Left lung (tissue), 14 donors: ENCODE measurements at places on chromosomes 11 and 22. TPM values are rescaled to one million over a fixed set of nuclear protein-coding genes. Genes with fewer than 3 reads are reported as not detected.

DNA sequence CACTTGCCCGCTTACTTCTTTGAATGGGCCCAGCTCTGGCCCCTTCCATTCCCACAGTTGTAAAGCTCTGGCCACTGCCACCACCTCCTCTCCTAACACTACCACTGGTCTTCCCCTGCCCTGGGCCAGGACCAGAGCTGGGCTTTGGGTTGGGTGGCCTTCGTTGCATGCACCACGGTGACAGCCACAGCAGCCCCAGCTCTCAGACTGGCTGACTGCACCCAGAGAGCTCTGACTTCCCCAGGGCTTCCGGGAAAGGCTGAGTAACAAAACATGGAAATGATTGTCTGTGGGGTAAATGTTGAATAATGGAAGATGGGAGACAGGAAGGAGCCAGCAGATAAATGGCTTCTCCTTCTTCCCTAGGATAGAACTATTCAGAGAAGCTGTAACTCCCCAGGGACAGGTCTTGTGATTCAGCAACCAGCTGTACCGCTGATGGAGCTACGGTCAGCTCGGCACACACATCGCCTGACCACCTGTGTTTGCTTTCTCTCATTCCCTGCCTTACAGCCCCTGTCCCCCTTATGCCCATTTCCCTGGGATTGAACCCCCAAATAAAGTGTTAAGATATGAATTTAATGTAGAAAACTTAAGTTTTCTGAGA is 27.6 kb downstream of the SCN4B start:
- no peak for DNase-seq

GRCh38 chr11:70066136-70066520 is 12.0 kb upstream of the ANO1 start:
- no peak for DNase-seq

- peak; percentile 14 for DNase-seq
These were observed 30.7 kb downstream of the PARVG start for GRCh38 chr22:44211256-44211945.

GRCh38 chr11:26229257-26229656 is 102.7 kb upstream of the ANO3 start:
- DNase-seq = peak; percentile 38

GRCh38 chr11:1784761-1785650 is 21.3 kb upstream of the CTSD start:
- no peak for DNase-seq

DNA sequence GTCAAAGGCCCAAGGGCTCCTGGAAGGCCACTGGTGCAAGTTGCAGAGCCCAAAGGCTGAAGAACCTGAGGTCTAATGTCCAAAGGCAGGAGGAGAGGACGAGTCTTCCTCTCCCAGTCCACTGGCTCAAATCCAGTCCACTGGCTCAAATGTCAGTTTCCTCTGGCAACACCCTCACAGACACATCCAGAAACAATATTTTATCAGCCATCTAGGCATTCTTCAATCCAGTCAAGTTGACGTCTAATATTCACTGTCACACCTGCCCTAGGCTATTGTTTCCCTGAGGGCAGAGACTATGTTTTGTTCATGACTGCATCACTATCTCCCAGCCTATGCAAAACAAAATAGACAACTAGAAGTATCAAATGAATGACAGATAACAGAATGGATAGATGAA is 148.1 kb downstream of the SPON1 start:
- DNase-seq = no peak

GRCh38 chr11:93906486-93906885 is 56.1 kb upstream of the VSTM5 start:
- no peak for DNase-seq

GRCh38 chr11:69698362-69698761 is 5.5 kb downstream of the FGF19 start:
- no peak for DNase-seq

GRCh38 chr11:57584341-57584740 is 13.1 kb upstream of the SERPING1 start:
- no peak for DNase-seq

GRCh38 chr11:33001281-33001680 is 14.4 kb upstream of the DEPDC7 start:
- DNase-seq = no peak

DNA sequence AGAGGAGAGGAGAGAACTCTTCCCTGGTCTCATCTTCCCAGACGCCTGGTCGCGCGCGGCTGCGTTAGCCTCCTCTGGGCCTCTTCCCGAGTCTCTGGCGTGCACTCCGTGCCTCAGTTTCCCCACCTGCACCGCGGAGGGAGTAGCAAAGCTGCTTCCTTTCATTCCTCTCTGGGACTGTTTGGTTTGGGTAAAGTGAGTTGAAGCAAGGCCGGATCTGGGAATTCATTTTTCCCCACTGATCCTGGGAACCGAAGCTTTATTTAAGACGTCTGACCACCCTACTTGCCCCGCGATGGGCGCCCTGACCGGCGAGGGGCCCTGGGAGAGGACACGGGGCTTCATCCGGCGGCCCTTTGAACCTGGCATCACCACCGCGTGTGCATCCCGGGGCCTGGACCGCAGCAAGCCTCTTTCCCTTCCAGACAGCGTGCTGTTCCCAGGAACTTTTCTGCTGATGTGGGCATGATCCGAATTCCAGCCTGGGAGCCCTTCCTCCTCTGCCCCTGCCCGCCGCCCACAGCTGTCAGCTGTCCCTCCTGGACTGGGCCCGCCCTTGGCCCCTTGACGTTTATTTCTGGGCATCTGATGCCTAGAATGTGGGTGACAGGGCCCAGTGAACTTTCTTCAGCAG is 758 bp downstream of the LDLRAD3 start:
- DNase-seq = no peak

DNA sequence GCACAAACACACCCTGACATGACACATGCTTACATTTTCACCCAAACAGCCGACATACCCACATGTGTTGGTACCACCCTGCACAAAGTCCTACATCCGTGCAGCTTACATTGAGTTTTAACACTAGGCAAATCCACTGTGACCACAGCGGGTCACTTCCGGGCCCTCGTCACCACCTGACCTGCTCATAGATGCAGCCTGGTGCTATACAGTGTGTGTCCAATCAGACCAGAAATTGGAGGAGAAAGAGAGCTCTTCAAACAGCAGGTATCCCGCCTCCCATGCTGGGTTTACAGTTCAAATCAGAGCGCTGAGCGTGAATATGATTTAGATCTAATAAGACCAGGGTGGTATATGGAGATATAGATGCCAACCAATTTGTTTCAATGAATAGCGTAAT is 35.4 kb downstream of the PHF21B start:
- no peak for DNase-seq

DNA sequence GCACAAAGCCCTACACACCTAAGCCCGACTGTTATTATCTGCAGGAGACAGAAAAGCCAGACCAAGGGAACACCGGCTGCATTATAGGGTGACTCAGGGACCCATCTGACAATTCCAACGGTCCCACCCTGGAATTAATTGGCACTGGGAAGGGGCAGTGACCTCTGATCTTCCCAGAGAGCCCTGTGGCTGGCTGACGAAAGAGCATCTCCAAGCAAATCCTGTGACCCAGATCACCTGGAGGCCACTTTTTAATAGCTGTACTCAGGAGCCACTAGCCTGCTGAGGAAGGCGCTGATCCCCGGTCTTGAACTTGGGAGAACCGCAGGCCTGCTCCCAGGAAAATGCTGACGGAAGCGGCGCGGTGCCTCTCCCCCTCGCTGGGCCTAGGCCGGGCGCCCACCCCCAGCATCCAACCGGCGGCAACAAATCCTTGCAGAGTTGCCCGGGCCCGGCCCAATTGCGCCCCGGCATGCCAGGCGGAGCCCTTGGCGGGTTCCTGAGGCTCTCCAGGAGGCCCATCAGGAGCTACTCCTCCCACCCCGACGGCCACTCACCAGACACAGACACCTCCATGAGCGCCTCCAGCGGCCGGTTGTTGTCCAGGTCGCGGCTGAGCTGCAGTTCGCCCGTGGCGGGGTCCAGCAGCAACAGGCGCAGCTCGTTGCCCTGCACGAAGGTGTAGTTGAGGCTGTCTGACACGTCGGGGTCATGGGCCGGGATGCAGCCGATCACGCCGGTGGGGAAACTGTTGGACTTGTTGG is 4.2 kb downstream of the CELSR1 start:
- DNase-seq = peak; percentile 85

DNA sequence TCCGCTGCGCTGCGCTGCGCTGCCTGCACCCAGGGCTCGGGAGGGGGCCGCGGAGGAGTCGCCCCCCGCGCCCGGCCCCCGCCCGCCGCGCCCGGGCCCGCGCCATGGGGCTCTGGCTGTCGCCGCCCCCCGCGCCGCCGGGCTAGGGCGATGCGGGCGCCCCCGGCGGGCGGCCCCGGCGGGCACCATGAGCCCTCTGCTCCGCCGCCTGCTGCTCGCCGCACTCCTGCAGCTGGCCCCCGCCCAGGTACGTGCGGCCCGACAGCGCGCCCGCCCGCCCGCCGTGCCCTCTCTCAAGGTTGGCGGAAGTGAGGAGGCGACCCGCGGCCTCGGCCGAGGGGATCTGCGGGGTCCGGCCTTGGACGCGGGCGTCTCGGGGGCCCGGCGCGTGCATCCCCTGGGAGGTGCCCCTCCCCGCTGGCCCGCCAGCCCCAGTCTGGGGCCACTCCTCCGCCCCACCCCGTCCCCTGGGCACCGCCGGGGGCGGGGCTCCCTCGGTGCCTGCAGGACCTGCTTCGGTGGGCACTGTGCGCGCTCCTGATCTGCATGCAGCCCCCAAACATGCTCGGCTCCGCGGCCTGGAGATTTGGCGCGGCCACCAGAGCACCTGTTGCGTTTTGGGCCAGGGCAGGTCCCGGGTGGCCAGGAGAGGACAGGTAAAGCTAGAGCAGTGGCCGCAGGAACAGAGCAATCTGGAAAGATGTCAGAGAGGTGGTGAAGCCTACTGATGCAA is 429 bp downstream of the VEGFB start:
- DNase-seq = peak; percentile 90

DNA sequence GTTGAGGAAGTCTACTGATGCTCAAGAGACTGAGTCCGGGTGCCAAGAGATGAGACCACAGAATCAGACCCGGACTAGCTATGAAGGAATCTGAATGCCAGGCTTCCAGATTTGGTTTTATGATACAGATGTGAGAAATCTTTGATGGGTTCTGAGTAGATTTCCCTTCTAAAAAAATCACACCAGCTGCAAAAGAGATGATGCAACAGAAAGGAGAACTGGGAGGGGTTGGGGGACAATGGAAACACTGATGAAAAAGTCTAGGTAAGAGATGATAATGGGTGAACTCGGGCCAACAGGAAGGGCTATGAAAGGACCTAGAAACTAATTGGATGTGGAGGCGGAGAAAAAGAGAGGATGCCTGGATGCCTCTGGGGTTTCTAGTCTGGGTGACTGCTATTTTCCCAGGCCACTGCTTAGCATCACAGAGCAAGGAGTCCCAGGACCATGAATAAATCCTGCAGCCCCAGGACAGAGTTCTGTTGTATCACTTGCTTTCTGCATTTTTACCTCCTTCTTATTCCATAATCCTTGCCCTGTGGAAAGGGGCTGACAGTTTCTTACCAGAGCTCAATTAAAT is 115.4 kb upstream of the SEZ6L start:
- DNase-seq = no peak

DNA sequence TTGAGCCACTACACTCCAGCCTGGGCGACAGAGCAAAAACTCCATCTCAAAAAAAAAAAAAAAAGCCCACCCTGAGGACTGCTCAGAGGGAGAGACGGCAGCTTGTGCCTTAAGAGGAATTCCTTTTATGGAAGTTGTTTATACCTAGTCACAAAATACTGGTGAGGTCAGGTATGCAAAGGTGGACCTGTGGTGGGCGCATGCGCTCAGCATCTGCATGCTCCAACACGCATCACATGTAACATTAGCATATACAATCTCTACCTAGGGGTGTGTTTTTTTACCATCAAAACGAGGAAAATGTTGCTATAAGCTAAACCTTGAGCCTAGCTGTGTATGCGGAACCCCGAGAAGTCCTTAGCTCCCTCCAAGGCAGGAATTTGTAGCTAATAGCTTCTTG is 6.8 kb upstream of the SART1 start:
- no peak for DNase-seq

DNA sequence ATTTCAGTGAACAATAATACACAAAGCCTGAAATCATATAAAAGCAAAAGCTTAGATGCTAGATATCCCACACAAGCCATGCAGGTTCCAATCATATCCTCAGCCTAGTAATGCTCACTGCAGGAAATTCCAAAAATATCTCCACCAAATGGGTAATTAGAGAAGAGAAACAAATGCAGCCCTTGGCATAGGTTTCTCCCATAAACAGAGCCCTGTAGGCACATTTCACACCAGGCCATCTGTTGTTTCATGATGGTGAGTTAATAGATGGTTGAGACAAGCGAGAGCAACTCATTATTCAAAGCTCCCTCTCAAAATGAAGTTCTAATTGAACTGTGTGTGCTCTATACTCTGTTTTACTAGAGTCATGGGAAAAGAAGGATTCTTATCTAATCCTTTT is 154.6 kb upstream of the TRPC6 start:
- no peak for DNase-seq

DNA sequence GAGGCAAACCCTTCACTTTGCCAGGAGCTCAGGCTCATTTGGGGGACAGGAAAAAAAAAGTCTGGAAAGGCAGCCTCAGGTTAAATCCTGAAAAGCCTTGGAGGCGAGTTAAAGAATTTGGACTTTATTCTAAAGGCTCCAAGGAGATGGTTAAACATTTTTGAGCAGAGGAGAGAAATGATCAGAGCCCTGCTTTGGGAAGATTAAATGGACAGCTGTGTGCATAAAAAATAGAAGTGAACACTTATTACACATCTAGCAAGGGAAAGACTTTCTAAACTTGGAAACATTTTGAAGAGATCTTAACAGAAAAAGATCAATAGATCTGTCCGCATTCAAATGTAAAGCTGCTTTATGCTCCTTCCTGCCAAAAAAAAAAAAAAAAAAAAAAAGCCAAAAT is 8.4 kb upstream of the RAB3IL1 start:
- no peak for DNase-seq

- DNase-seq = no peak
These were observed 44.9 kb downstream of the CPT1A start for GRCh38 chr11:68796801-68797200.

DGAT2 gene
- 8.1 TPM for total RNA-seq

CALCA gene
- 1.3 TPM for total RNA-seq

ZC3H7B gene
- 65.6 TPM for total RNA-seq

TSPAN18 gene
- total RNA-seq = 27.2 TPM

OR52E8 gene
- not detected for total RNA-seq

IL17REL gene
- not detected for total RNA-seq

NF2 gene
- total RNA-seq = 45.2 TPM

SAA2 gene
- total RNA-seq = 92.5 TPM

RTN4R gene
- total RNA-seq = 8.9 TPM

BSCL2 gene
- total RNA-seq = 109 TPM

LSP1 gene
- total RNA-seq = 76.6 TPM

FBLN1 gene
- 351 TPM for total RNA-seq
